T47D (cell line): ENCODE measurements at places on chromosomes 12 and 14.

- DNase-seq, result no peak
Measured at GRCh38 chr14:79663453-79663852, 547.9 kb downstream of the DIO2 start.

- DNase-seq, result no peak
Measured at GRCh38 chr14:50901361-50901760, 29.5 kb downstream of the ABHD12B start.

DNA sequence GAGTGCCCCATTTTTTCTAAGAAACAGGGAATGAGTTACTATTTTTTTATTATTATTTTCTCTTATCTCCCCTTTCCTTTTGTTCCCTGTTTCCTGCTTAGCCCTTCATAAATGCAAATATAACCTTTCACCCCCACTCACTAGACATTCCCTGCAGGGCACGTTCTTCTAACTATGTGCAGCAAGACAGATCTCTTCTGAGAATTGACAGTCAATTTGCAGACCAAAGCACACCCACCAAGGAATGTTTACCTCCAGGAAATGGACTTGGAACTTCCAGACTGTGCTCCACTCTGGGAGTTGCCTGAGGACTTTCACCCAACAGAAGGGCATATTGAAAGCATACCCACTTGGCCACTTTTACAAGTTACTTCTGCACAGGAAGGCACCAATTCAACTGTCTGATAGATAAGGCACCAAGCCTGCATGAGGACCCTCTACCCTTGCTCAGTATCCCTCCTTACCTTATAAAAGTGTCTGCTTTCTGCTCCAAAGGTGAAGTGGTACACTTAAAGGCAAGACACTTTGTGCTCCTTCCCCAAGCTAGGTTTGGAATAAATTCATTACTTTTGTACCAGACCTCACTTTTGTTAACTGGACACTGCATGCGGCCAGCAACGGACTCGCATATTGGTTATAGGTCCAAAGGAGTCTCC lies 6.5 kb downstream of the TAS2R19 start:
- DNase-seq, result no peak

- no peak for DNase-seq
Measured at GRCh38 chr12:15307079-15307478, 15.2 kb upstream of the PTPRO start.

DNA sequence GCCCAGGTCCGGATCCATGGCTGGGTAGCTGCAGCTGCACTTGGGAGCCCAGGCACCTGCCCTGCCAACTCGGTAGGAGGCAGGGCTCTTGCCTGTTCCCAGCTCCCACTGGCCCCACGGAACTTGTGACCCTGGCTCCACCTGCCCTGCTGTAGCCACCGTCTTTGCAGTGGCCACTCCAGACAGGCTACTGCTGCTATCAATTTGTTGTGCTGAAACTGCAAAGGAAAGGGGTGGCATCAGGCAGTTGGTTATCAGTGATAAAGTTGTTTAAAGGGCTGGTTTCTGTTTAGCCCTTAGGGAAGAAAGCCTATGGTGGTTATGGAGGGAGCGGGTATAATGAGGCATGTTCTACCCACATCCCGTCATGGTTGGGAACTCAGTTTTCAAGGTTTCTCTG lies 32.1 kb upstream of the ARID2 start:
- no peak for DNase-seq

GRCh38 chr14:61599942-61600341 lies 95.4 kb upstream of the HIF1A start:
- DNase-seq, result no peak

GRCh38 chr14:104595116-104595675 lies 9.4 kb downstream of the TMEM179 start:
- DNase-seq, result no peak

- no peak for DNase-seq
Measured at GRCh38 chr14:65432361-65432948, 19.9 kb downstream of the FUT8 start.

DNA sequence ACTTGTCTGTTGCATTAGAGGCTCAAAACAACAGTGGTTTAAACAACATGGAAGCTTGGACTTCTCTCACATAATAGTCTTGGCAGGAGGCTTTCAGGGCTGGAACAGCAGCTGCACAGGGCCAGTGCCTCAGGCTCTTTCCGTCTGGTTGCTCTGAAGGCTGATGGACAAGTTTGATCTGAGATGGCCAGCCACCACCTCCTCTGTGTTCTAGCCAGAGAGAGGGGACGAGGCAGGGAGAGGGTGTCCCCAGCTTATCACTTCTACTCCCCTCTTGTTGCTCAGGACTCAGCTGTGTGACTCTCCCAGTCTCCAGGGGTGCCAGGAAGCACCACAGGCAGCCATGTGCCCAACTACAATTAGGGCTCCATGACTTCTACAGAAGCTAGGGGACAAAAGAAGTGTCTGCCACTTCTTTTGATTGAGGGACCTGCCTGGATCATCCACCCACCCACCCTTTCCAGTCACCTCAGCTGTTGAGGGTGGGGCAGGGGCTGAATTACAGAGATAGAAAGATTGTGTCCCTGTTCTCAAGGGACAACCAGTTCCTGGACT lies 46.6 kb downstream of the SMIM41 start:
- DNase-seq, result no peak

- DNase-seq, result peak; percentile 18
Measured at GRCh38 chr12:12398026-12398859, 41.4 kb downstream of the BORCS5 start.

- DNase-seq, result peak; percentile 29
Measured at GRCh38 chr14:78022059-78022458, 148.1 kb upstream of the NRXN3 start.

GRCh38 chr14:83764656-83765599 lies 1765.0 kb upstream of the FLRT2 start:
- no peak for DNase-seq

DNA sequence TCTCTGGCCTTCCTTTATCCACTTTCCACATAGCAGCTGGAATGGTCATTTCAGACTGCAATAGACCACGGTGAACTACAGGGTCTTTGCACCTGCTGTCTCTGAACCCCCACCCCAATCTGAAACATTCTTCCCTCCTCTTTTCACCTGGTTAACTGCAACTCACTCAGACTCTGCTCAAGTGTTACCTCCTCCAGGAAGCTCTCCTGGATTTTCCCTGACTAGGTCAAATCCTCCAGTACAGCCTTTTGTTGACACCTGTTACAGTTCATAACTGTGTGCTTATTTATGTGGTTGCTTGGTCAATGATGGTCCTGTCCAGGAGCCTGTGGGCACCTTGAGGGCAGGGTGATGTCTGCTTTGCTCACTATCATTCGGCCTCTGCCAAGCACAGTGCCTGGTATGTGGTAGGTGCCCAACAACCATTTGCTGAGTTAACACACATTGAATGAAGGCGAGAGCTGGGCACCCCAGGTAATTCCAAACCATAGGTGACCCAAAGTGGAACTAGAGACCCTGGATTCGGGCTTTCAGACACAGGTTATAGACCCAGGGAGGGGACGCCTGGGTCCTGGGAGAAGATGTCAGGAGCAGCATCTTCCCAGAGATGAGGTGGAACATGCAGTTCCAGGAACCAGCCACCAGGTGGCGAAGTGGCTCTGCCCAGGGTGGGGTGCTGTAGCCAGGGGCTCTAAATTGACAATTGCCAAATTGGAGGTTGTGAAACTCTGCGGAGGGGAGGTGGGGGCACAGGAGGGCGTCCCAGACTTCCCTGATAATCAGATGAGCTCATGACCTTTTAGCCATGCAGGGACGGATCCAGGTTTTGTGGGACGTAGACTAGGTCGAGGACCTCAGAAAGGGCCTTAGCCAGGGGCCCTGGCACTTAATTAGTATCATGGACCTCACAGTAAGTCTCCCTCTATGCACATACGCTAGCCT lies 28.1 kb downstream of the TRPV4 start:
- peak; percentile 71 for DNase-seq

GRCh38 chr12:3603576-3603975 lies 112.6 kb downstream of the PRMT8 start:
- no peak for DNase-seq

DNA sequence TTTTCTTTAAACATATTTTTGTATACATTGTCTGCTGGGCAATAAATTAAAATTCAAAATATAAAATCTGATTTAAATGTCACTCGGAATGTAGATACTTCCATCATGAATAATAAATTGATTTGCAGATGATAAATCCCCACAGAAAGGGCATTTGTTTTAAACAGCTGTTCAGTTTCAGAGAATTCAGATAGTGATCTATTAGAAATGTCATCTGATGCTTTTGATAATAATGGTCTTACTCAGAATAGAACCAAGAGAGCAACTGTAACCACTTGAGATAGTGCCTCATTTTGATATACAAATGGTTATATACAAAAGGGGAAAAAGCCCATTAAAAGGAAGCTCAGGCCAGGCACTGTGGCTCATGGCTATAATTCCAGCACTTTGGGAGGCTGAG lies 43.4 kb downstream of the CDK17 start:
- no peak for DNase-seq

DNA sequence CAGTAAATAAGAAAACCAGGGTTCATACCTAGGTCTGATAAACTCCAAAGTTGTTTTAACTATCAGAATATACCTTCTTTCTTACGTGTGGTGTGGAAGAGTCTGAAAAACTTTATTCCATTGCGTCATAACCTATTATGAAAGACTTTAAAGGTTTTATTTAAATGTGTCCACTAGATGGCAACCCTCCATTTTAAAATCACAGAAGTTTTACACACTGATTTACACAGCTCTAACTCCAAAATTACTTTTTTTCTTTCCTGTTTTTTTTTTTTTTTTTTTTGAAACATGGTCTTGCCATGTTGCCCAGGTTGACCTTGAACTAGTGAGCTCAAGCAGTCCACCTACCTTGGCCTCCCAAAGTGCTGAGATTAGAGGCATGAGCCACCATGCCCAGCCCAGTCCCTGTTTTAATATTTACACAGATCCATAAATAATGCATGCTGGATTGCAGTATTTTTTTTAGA lies 17.3 kb upstream of the TMPRSS12 start:
- peak; percentile 74 for DNase-seq

- no peak for DNase-seq
Measured at GRCh38 chr14:43735932-43736331, 771.2 kb downstream of the FSCB start.

DNA sequence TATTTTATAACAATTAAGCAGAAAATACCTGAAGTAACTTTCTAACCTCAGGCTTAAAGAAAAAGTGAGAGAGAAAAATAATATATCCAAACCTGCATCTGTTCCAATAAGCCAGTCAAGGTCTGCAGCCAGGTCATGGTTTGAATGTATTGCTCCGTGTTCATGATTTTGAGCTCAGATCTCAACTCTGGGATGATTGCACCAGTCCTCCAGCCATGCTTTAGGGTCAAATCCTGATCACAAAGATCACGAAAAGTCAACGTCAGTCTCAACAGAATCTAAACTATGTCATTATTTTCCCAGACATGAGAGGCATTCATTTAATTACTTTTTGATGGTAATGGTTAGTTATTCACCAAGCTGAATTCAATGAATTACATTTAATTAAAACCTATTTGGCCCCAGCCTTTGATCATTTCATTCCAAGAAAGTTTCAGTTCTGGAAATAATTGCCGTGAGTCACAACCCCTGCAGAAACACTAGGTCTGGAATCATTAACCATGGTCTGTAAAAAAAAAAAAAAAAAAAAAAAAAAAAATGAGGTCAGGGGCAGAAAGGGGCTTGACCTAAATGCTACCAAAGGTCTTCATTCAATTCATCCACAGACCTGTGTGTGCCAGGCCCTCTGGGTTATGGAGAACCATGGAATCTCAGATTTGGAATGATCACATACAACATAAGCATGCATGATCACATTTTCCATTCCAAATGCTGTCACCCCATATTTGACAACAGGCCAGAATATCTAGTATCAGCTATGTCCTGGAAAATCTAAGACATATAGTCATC lies 55.6 kb downstream of the NT5DC3 start:
- no peak for DNase-seq

DNA sequence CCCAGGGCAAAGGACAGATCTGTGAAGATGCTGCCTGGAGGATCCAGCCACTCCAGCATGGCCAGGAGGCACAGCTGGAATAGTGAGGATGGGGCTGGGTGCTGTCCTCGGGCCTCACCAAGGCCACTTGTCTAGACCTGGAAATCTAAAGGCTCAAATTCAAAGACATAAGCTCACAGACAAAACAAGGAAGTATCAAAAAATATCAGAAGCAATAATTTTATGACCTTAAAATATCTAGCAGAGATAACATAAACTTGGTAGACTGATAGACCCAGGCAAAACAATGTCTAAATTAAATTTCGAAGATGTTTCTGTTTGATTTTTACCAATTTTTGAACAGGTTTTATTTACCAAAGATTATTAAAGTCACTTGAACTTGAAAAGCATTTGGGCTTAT lies 22.6 kb upstream of the MMP19 start:
- no peak for DNase-seq

GRCh38 chr12:69661386-69661785 lies 37.7 kb downstream of the BEST3 start:
- DNase-seq, result no peak

GRCh38 chr12:8559676-8560075 lies 19.0 kb upstream of the CLEC4E start:
- no peak for DNase-seq

DNA sequence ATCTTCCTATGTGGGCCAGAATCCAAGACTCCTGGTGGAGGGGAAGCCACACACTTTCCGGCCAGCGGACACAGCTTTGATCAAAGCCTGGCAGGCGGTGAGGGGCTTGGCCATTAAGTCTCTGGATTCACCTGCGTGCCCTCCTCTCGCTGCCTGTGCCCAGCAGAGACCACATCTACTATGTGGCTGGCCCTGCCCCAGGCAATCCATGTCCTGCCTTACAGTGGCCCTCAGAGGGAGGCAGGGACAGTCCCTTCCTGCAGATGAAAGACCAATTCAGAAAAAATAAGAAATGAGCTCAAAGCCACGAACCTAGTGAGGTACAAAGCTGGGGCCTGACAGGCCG lies 82.7 kb upstream of the GPR68 start:
- no peak for DNase-seq

DNA sequence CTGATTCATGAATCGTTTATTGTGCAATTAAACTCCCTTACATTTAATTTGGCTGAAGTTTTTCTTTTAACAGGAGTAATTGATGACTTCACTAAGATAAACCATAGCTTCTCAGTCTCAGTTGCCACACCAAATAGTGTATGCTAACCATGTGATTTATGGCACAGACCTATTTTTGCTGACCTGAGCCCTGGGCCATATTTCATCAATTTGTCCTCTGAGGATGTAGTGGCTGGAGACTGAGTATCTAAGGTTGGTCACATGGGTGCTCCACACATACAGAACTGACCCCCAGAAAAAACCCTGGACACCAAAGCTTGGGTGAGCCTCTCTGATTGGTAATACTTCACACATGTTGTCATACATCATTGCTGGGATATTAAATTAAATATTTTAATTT lies 255.1 kb downstream of the NEDD1 start:
- no peak for DNase-seq

- DNase-seq, result no peak
Measured at GRCh38 chr12:118472940-118473339, 96.6 kb downstream of the SUDS3 start.
